ENCODE measurements at places on chromosomes 12 and 14. TPM values are rescaled to one million over a fixed set of nuclear protein-coding genes. Genes with fewer than 3 reads are reported as not detected.

Gene SMOC1
- not detected for total RNA-seq

Gene FOXN4
- total RNA-seq: not detected

Gene CTSG
- not detected for total RNA-seq

Gene PRPH
- total RNA-seq: not detected

Gene CLEC9A
- not detected for total RNA-seq

Gene SLC39A9
- 41.3 TPM for total RNA-seq

Gene NTF3
- not detected for total RNA-seq

Data from activated CD8-positive, alpha-beta T cell treated with anti-CD3 and anti-CD28 coated beads for 36 hours (primary cell).